ENCODE measurements at places on chromosomes 11 and 22.

- DNase-seq, result no peak
- peaks cover 14% of the 10 kb centered on the region for H3K4me1 ChIP-seq
- no peak overlapping the region for H3K4me3 ChIP-seq
- H3K27me3 ChIP-seq, result no peaks in the 10 kb centered on the region
These were observed 58.8 kb downstream of the EHF start for GRCh38 chr11:34679681-34680080.

DNA sequence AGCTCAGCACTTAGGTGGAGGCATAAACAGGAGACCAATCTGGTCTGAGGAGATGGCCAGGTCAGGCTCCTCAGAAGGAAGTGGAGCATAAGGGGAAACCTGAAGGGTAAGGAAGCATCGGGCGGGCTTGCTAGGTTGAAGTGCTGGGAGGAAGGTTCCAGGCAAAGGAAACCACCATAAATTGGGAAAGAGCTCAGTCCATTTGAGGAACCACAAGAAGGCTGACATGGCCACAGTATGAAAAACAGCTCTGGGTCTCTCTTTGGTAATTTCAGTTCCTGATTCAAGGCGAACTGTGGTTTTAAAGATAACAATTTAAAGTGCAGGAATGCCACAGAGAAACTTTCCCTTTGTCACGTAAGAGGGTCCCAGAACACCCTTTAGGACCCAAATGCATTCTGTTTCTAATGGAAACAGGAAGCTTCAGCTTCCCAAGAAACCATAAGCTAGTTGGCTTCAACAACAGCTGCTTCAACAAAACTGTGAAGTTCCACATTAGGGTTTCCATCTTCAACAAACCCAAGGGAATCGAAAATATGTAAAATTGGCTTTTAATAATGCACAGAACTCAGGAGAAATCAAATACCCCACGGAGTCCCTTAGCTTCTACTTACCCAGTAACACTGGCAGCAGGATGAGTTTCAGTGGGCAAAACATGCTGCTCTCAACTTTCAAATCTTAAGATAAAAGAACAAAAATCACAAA, 10.4 kb downstream of the JAML start:
- no peaks in the 10 kb centered on the region for H3K36me3 ChIP-seq
- H3K4me1 ChIP-seq, result no peaks in the 10 kb centered on the region
- peaks cover 30% of the 10 kb centered on the region for H3K27me3 ChIP-seq
- H3K27ac ChIP-seq, result no peak overlapping the region

- H3K27me3 ChIP-seq, result peaks cover under 1% of the 10 kb centered on the region
- H3K36me3 ChIP-seq, result no peaks in the 10 kb centered on the region
- no peak overlapping the region for H3K27ac ChIP-seq
These were observed 9.0 kb upstream of the PANX3 start for GRCh38 chr11:124602193-124602592.

DNA sequence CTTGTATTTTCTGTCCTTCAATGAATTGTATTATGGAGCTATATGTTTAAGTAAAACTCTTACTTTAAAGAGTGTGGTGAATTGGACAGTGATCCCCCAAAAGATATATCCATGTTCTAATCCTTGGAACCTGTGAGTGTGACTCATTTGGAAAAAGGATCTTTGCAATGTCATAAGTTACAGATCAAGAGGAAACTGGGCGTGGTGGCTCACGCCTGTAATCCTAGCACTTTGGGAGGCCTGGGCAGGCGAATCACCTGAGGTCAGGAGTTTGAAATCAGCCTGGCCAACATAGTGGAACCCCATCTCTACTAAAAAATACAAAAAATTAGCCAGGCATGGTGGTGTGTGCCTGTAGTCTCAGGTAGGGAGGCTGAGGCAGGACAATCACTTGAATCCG, 36.7 kb downstream of the ELF5 start:
- no peaks in the 10 kb centered on the region for H3K4me1 ChIP-seq
- H3K36me3 ChIP-seq, result peaks cover 1% of the 10 kb centered on the region
- no peak overlapping the region for H3K4me3 ChIP-seq
- H3K27ac ChIP-seq, result no peak overlapping the region
- no peaks in the 10 kb centered on the region for H3K27me3 ChIP-seq
